Activated T-helper 1 cell treated with Interleukin-2 at 50 U/mL for 16 hours (primary cell): ENCODE measurements at places on chromosomes 6 and 20.

DNA sequence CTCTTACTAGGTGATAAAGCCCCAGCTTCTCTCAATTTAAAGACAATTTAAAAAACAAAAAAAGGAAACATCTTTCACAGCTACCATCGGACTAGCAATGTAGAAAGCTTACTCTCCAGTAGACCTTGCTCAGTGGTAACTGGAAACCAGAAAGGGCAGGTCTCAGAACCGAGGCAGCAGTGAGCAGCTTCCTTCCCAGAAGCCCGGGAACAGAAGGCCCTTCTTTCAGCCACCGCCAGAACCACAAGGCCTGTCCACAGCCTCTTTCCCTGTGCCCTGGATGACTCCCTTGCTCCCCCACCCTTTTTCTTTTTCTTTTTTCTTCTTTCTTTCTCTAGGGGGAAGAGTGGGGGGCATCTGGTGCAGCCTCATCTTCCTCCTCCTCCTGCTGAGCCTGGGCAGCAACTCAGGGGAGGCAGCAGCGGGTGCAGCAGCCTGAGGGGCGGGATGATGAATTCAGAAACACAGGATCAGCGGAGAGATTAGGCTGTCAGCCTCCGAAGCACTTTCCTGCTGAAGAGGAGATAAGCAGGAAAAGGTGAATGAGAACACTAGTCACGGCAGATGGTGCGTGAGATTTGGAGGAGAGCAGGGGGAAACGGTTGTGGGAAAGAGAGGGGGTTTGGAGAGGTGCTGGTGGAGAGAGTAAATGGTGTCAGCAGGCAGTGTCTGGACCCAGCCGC, 158.5 kb downstream of the ID4 start:
- DNase-seq: no peak

DNA sequence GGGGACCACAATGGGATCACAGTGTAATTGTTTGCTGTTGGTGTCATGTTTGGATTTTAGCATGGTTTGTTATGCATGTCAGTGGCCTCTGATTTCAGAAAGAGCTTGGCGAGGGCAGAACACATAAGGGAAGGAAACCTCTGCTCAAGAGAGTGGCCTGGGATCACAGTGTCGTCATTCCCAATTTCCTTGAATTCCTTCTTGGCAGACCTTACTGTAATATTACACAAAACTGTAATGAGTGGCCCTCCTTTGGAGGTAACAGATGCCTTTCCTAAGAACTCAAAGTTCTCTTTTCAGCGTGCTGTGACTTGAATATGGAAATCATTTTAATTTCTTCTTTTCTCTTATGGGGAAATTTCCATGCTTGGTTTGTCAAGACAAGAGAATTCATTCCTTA, 46.9 kb downstream of the JAG1 start:
- no peak for DNase-seq

DNA sequence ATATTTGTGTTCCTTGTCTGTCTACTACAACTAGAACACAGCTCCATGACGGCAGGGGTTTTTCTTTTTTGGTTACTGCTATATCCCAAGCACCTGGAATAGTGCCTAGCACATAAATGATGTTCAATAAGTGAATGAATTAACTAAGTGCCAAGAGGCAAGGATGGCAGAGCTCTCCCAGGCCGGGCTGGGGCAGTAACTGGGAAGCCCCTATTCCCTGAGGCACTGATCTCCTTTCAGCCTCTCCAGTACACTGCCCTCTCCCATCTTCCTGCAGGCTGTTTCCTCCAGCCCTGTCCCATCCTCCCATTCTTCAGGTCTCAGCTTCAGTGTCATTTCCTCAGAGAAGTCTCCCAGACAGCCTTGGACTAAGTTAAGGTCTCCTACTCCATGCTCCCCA, 29.0 kb upstream of the SPDEF start:
- DNase-seq: no peak

DNA sequence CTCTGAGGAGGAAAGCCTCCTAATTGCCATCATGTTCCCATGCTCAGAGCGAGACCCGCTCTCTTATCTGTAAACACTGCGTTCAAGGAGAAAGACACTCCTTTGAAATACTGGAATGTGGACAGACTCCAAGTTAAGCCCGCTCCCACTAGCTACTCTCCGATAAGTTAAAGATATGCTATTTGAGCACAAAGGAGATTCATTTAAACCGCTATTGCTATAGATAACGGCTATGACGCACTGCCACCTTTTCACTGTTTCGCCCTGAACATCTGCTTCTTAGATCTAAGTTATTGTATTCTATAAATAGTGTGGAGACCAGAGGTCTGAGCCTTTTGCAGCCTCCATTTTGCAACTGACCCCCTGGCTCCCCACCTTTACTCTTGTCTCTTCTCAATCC, 82.3 kb downstream of the GPX5 start:
- DNase-seq: no peak
